ENCODE measurements at places on chromosomes 11 and 22.
A peak's percentile ranks its signal among the peaks of the same experiment; 100 is the strongest.

GRCh38 chr11:132586801-132587200, 945.5 kb downstream of the OPCML start:
- no peak for DNase-seq

DNA sequence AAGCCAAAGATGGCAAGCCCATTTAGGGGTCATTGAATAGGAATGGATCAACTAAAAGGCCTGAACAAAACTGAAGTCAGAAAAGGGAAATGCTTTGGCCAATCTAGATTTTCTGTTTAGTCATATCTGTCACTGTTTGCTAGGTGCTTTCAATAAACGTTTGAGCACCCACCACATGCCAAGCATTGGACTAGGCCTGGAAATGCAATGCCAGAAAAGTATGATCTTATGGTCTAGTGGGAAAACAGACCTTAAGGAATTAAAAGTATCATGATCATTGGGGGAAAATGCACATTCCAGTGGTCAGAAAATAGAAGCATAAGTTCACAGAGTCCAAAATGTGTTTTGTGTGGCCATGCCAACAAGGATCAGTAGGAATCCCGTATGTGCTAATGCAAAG, 76.8 kb upstream of the BIRC3 start:
- DNase-seq = no peak

- DNase-seq = peak; percentile 4
Observed at GRCh38 chr11:32870676-32871075, 21.9 kb upstream of the QSER1 start.

DNA sequence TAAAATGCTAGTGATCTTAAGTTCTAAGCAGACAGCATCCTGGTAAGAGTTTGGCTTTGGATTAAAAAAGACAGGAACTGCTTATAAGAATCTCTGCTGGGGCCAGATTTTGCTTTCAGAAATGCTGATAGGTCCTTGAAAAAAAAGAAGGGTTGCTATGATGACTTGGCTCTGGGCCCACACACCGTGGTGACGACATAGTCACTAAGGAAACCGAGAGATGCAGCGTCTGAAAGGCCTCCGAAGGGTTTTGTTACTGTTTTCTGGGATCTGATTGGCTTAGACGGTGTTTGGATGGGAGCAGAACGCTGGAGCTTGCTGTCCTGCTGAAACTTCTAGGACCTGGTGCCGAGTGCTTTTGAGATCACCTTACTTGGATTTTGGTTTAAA, 8.4 kb downstream of the FAM118A start:
- DNase-seq = peak; percentile 76

- DNase-seq = no peak
Observed at GRCh38 chr22:46001426-46002106, 24.6 kb upstream of the WNT7B start.

- no peak for DNase-seq
Observed at GRCh38 chr22:47022475-47022874, 260.0 kb downstream of the TBC1D22A start.

- DNase-seq = no peak
Observed at GRCh38 chr11:27212248-27212780, 150.7 kb downstream of the CCDC34 start.

GRCh38 chr11:86151174-86152005, 82.5 kb upstream of the PICALM start:
- DNase-seq = no peak

DNA sequence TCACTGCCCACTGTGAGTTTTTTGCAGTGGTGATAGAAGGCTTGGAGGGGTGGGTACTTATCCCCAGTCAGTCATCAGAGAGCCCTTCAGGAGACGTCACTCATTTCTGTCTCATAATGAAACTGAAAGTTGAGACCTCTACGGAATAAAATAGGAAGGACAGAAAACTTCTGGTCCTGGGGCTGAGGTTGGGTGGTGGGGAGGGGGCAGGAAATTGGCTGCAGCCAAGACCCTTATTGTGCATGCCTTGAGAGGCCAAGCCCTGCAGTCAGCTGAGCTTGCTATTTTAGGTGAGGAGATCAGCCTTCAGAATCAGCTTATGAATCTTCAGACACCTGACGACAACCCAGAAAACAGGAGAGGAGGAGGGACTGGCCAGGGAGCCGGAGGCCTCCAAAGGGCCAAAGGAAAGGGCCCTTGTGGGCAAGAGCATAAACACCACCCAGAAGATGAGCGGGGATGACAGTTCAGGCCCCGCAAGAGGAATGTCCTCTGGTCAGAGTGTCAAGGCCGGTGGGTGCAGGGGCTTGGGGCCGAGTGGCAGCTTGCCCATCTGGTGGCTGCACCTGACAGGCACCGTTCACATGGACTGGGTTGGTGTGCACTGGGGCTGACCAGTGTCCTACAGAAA, 17.9 kb upstream of the ADA2 start:
- no peak for DNase-seq

GRCh38 chr11:103601225-103601846, 435.1 kb upstream of the DDI1 start:
- DNase-seq = no peak

- no peak for DNase-seq
Observed at GRCh38 chr11:115497303-115497702, 6.9 kb downstream of the CADM1 start.

- DNase-seq = no peak
Observed at GRCh38 chr11:118314988-118315411, 10.5 kb downstream of the CD3E start.

DNA sequence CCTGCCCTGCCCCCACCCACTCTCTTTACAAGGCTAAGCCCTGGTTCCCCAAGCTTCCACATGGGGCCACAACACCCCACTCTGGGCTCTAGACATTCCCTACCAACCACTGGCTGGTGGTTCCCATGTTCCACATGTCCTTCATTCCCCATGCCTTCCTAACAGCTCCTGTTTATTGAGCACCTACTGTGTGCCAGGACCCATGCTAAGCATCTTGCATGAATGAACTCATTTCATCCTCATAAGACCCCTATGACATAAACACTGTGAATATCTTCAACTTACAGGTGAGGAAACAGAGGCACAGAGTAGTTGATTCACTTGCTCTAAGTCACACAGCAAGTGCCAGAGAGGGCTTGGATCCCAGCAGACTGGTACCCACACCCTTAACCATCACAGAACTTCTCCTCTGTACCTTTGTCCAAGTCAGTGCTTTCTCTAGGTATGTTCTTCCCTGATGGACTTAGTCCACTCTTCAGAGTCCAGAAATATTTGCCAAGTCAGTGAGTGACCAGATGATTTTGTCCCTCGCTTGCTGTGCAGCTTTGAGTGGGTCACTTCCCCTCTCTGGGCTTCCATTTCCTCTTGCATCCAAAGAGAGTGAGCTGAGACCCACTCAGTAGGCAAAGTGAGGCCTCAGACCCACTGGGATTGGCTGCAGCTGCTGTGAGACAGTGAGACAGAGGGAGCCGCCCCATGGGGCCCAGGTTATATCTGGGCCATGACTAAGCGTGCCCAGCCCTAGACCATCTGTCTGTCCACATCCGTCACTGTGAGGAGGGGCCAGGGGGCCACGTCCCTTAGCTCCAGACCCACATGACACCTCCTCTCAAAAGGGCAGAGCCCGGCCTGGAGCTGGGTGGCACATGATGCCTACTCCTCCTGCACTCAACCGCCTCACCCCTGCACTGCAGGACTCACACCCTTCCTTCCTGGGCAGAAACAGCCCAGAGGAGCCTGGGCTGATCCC, 132.4 kb downstream of the MN1 start:
- no peak for DNase-seq

DNA sequence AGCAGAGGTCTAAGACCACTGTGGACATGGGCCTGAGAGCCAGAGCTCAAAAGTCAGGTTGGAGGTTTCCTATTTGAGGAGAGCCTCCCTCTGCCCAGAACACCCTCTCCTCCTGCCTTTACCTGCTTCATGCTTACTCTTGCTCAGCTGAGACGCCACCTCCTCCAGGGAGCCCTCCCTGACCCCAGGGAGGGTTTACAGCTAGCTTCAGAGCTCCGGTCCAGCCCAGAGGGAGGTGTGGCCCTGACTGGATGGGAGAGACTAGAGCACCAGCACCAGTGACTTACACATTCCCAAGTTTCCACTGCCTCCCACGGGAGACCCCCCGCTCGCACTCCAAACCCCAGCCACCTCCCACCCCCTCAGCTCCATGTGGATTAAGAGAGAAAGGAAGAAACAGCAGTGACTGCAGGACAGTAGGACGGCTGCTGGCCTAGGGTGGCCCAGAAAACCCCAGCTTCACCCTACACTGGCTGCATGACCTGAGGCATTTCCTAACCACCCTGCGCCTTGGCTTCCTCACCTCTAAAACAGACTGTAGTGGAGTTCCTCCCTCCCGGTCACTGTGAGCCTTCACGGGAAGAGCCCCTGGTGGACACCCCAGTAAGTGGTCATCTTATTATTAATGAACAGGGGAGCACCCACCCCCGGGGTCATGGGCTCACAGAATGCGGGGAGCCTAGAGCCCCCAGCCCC, 24.5 kb upstream of the PDGFB start:
- DNase-seq = no peak

DNA sequence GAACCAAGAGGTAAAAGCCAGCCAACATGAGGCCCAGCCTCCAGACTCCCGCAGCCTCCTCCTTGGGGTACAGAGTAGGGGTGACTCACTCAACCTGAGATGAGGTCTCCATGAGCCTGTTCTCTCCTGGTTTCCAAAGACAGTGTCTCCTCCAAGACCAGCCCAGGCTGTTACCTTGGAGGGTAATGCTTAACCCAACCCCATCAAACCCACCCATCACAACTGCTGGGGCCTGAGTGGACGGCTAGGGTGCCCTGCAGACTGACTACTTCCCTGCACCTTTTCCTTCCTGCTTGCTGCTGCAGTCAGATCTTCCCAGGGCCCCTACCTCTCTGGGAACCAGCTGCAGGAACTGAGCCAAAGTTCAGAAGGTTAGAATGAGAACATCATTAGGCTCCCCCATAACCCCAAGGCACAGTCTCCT, 5.1 kb upstream of the NOL12 start:
- DNase-seq = no peak

GRCh38 chr11:608791-609251, 6.9 kb downstream of the IRF7 start:
- no peak for DNase-seq

- no peak for DNase-seq
Observed at GRCh38 chr11:78209478-78209877, 20.8 kb downstream of the USP35 start.

DNA sequence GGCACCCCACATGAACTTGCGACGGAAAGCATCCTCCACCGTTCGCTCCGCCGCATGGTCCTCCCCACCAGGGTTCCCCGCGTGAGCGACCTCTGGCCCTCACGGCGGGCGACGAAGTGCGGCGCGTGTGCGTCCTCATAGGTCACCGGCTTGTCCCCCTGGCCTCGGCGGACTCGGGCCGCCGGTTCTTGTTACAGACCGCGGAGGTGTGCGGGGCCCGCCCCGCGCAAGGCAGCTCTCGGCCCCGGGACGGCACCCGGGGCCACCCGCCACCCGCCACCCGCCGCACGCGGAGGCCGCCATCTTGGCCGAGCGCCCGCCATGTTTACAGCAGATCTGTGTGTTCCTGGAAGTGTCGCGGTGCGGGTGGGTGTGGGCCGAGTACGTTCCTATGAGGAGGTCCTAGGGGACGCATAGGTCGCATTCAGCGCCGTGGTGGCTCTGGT, 3.5 kb upstream of the IFITM2 start:
- no peak for DNase-seq

- DNase-seq = no peak
Observed at GRCh38 chr22:26401726-26402125, 27.3 kb upstream of the ASPHD2 start.

DNA sequence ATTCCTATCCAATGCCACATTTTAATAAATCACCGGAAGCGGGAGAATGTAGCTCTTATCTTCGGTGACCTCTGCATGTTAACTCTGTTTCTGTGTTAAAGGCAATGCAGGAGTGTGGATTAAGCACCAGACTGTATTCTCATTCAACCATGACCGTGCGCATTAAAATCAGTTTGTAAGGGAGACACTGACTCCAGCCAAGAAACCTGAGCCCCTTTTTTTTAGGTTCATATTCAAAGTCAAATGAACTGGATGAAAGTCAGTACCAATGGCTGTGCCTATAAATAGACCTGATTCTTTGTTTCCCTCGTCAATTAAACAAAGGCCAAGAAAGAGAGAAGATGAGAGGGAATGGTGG, 32.2 kb downstream of the C11orf91 start:
- DNase-seq = no peak

- peak; percentile 57 for DNase-seq
Observed at GRCh38 chr11:66543263-66544107, 2.4 kb downstream of the ZDHHC24 start.

GRCh38 chr11:69101115-69101791, 52.5 kb downstream of the TPCN2 start:
- peak; percentile 83 for DNase-seq

DNA sequence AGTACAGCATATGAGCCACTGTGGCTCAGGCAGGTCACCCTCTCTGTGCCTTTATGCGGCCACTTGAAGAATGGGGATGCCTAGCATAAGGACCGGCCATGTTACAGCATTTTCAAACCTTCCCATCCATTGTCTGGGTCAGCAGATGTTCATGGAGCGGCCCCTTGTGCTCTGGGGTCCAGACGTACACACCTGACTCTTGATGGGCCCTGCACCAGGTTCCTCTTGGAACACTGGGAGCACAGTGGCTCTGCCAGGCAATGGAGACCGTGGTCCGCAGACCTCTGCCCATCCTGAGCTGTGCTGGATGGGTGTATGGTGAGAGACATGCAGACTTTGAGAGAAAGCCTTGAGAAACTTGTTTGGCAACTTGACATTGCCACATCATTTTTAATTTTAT, 9.8 kb downstream of the PRDM11 start:
- no peak for DNase-seq

GRCh38 chr22:23834406-23834792, 4.4 kb downstream of the DERL3 start:
- no peak for DNase-seq

DNA sequence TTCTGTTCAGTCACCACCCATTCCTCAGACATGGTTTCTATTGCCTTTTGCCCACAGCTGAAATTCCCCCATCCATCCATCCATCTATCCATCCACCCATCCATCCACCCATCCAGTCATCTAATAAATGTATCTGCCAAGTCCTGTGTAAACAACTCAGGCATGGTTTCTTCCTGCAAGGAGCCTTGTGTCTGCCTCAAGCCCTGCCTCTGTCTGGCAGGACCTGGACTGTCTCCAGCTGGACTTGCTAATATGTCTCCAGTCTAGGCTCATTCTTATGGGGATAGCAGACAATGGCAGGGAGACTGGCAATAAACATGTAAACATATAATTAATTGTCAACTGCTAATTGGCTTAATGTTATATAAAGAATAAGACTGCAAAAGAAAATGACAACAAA, 64.7 kb upstream of the AMPD3 start:
- DNase-seq = no peak

DNA sequence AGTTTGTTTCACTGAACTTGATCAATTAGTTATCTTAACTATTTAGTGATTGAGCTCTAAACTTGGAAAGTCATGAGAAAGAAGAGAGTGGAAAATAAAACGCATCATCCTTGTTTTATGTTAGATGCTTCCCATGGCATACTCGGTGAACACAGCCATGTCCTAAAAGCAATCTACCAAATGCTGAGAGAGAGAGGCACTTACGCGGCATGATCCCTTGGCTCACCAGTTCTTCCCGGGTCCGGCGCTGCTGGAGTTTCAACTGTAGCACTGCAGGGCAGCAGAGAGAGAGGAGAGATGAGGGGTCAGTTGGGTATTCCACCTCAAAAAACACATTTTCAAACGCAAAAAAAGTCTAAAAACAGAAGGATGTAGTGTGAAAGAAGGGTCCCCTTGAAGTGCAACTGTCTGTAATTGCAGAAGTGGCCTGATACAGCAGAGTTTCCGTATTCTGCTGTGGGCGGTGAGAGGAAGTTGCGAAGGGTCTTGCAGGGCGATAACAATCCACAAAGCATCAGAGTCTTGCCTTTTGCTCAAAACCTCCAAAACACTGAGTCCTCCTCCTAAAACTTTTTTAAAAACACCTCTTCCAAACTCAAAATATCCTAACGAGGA, 92.7 kb downstream of the SGSM3 start:
- DNase-seq = peak; percentile 32
